ENCODE measurements at places on chromosomes 11 and 22. TPM values are rescaled to one million over a fixed set of nuclear protein-coding genes. Genes with fewer than 3 reads are reported as not detected.

POU2AF1 gene
- not detected for polyA plus RNA-seq

CYP2D6 gene
- 2.8 TPM for polyA plus RNA-seq

HORMAD2 gene
- polyA plus RNA-seq, result not detected

CRACR2B gene
- 0.17 TPM for polyA plus RNA-seq

LIF gene
- polyA plus RNA-seq, result 1.2 TPM

OR52N4 gene
- not detected for polyA plus RNA-seq

HIKESHI gene
- 81.6 TPM for polyA plus RNA-seq

MUC6 gene
- polyA plus RNA-seq, result not detected

ANO9 gene
- 17.7 TPM for polyA plus RNA-seq

ZBTB16 gene
- polyA plus RNA-seq, result 0.39 TPM

IRF7 gene
- polyA plus RNA-seq, result 10.9 TPM

CXCR5 gene
- polyA plus RNA-seq, result not detected
